ENCODE measurements at places on chromosomes 2 and 18.

GRCh38 chr2:207467716-207468347 lies 61.9 kb upstream of the CREB1 start:
- DNase-seq: peak; percentile 90

DNA sequence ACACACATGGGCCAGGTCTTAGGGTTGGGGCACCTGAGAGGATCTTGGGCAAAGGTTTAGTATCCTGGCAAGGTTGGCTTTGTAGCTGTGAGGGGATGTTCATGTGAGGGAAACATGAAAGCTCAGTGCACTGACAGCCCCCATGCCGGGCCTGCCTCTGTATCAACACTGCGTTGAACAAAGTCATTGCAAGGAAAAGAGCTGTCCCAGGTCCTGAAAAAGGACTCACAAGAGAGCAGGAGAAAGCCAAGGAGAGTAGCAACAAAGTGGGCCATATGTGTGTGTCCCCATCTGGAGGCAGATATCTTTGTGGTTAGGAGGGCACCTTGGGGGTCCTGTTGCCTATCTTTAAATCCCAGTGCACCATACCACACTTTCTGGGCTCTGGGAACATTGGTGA lies 237.8 kb upstream of the THSD7B start:
- DNase-seq: peak; percentile 29

DNA sequence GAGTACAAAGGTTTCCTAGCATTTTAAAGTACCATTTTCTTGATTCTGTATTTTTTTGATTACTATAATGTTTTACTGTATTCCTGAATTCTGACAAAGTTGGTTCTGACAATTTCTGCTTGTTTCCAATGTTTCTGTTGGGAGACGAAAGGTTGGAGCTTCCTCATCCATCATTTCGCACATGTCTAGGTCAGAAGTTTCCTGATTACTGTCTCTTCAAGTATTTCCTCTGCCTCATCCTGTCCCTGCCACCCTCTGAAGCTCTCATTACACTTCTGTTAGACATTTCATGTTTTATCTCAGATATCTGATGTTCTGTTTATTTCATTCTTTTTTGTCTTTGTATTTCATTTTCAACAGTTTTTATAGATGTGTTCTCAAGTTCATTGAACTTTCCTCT lies 895.8 kb downstream of the TSN start:
- no peak for DNase-seq

- DNase-seq: no peak
Observed at GRCh38 chr2:100537918-100538317, 24.9 kb upstream of the PDCL3 start.

DNA sequence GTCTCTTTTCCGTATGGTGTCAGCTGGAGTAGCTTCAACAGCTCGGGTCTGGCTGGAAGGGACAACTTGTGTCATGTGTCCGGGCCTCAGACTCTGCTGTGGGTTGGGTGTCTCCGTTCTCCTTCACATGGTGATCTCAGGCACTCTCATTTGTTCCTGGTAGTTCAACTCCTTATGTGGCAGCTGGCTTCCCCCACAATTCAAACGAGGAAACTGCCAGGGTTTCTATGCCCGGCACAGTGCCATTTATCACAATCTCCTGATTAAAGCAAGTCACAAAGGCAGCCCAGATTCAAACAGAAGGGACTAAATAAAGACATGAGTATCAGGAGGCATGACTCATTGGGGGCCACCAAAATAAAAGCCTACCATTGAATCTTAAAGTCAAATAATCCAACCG lies 22.7 kb downstream of the MRO start:
- DNase-seq: no peak

DNA sequence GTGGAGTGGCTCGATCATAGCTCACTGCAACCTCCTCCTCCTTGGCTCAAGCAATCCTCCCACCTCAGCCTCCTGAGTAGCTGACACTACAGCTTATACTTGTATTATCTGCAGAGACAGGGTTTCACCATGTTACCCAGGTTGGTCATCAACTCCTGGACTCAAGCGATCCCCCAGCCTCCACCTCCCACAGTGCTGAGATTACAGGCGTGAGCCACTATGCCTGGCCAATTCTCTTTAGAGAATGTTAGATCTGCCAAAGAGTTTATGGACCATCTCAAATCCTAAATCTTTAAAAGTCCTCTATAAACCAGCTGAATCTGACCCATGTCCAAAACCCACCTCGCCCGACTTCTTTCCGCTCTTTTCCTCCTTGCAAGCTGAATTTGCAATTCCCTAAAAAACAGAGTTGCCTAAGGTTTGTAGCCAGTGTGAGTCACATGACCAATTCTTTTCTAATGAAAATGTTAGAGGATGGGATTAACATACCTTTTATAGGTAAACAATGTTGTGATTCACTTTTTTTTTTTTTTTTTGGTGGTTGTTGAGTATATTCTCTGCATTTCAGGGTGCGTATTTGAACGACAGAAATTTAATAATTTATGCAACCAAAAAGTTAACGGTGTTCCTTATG lies 2.4 kb upstream of the PMAIP1 start:
- no peak for DNase-seq

Data from GM23248 (cell line).